Caco-2 (cell line): ENCODE measurements at places on chromosomes 4 and X. TPM values are rescaled to one million over a fixed set of nuclear protein-coding genes. Genes with fewer than 3 reads are reported as not detected.
A peak's percentile ranks its signal among the peaks of the same experiment; 100 is the strongest.

PABPC4L gene
- not detected in 2 replicates for total RNA-seq

UGT8 gene
- total RNA-seq: 11.9 and 14.8 TPM in 2 replicates

GPRASP2 gene
- 1.9 and 2.7 TPM in 2 replicates for total RNA-seq

DNA sequence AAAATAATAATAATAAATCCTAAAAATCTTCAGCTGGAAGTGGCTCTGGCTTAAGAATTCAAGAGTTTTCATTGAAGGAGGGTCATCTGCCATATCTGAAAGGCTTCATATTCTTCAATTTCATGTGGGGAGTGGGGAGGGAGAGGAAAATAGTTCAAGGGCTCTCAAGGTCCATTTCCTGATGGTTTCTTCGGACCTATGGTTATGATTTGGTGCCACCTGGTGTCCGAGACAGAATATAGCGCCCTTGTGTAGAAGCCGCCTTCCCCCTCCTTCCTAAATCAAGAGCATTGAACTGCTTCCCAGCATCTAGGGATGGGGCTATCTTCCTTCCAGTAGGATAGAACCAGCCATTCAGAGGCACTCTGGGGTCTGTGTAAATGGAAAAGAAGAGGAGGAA is 34.3 kb downstream of the NLGN3 start:
- DNase-seq: peak; percentile 59

- DNase-seq: no peak
Measured at GRCh38 chrX:78945186-78945912, at the start of gene P2RY10. Gene P2RY10 (plus strand): TSS chrX:78945391. CDS start chrX:78960521, 15,130 bp downstream.

FAM9C gene
- not detected in 2 replicates for total RNA-seq

- DNase-seq: no peak
Measured at GRCh38 chrX:145727476-145727875, 90.2 kb upstream of the SLITRK2 start.

KLHL5 gene
- total RNA-seq: 74.6 and 96.5 TPM in 2 replicates

TEX13C gene
- total RNA-seq: not detected in 2 replicates

GRCh38 chr4:78056265-78057129 is 626 bp upstream of the FRAS1 start:
- DNase-seq: peak; percentile 76

GRCh38 chr4:37138789-37139188 is 105.8 kb upstream of the NWD2 start:
- no peak for DNase-seq

DNA sequence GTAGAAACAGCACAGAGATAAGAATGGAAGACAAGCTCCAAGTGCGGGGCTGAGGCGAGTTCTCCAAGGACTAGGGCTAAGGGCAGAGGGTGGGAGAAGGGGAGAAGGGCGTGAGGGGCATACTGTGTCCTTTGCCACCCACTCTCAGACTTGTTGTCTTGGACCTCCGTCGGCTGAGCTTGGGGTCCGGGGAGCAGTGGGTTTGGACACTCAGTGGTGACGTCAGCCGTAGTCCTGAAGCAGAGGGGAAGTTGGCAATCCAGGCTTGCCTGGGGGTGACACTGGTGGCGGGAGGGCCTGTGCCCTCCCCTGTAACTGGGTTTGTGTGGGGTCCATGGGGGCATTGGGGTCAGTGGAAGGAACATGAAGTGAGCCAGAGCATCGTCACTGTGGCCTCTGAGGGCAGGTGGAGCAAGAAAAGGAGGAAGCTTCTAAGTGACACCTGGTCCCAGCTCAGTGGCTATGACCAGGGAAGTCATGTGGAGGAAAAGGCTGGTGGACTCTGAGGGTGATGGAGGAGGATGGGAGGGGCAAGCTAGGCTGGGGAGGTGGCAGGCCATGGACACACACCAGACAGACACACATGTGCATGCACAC is 17.6 kb downstream of the CD99 start:
- no peak for DNase-seq

- no peak for DNase-seq
Measured at GRCh38 chrX:82848111-82848510, 660.0 kb upstream of the POU3F4 start.

GRCh38 chr4:26959654-26960047 is 99.0 kb downstream of the STIM2 start:
- no peak for DNase-seq

DNA sequence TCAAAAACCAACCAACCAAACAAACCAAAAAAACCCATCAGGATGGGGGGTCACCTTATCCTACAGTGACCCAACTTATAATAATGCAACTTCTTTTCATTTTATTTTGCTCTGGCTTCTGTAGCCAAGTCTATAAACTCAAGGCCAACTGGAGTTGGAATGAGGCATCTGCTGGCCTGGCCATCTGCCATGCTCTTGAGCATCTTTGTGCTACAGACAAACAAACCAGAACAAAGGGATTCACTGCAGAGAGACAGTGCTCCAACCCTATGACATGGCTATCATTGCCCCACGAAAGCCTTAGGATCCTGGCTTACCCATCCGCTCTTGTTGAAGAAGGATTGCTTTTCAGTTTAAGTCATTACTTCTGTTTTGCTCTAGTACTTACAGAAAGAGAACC is 49.2 kb upstream of the SCRG1 start:
- DNase-seq: no peak

DNA sequence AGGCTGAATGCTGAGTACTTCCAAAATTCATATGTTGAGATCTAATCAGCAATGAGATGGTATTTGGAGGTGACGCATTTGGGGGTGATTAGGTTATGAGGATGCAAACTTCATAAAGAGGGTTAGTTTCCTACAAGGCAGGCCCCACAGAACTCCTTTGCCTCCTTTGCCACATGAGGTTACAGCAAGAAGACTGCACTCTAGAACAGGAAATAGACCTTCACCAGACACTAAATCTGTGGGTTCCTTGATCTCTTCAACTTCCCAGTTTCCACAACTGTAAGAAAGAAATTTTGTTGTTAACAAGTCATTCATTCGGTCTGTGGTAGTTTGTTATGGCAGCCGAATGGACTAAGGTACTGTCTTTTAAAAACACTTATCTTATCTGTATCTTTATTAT is 681.9 kb upstream of the HS3ST1 start:
- DNase-seq: no peak

- DNase-seq: no peak
Measured at GRCh38 chrX:50003467-50003866, 81.1 kb downstream of the CLCN5 start.

DNA sequence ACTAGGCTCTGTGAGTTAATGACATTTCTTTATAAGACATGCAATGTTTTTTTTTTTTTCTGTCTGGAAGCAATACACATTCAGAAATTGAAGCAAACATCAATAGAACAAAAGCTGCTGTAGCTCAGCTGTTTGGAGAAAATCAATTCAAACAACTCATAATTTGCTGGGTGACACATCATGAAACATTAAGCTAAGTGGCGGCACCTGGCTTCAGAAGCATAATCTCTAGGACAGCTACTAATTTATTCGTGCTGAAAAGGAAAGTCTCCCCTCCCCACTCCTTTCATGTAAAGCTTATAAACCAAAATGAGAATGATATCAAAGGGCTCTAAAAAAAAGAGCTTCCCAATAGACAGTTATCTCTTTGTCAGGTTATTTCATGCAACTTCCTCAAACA is 73.9 kb downstream of the LUZP4 start:
- DNase-seq: no peak

- no peak for DNase-seq
Measured at GRCh38 chr4:100340512-100341485, 150.5 kb upstream of the DDIT4L start.

DNA sequence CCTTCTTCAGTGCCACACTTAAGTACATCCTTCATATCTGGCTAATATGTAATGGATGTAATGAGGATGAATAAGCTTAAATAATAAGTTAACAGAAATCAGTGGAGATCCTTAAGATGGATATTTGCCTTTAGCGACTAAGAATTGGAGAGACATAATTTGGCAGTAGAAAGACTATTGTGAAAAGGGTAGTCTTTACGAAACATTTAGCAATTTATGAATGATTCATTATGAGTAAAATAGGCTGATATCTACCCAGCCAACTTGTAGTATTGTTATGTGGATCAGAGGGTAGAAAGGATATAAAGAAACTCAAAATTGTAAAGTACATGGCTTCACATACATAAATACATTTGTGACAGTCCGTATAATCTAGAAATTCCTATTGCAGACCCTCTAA is 2371.8 kb downstream of the PCDH7 start:
- DNase-seq: no peak

FGFR3 gene
- 112 and 132 TPM in 2 replicates for total RNA-seq

CRLF2 gene
- total RNA-seq: not detected in 2 replicates

OTC gene
- total RNA-seq: not detected in 2 replicates

GRCh38 chr4:97394653-97395052 is 748.6 kb downstream of the STPG2 start:
- no peak for DNase-seq

DNA sequence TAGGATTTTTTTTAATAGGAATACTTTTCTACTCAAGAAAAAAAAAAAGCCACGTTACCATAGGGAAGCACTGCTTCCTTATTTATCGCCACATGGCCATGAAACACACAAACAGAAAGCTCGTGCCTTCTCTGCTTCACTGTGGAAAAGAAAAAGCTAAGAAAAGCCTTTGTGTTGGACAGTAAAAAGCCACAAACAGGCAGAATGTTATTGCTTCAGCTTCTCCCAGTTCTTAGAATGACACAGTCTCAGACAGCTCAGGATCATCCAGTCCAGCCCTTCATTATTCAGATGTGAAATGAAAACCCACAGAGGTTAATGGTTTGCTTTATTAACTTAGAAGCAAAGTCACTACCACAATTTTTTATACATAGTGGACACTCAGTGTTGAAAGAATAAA is 181.6 kb upstream of the NOCT start:
- no peak for DNase-seq

DNA sequence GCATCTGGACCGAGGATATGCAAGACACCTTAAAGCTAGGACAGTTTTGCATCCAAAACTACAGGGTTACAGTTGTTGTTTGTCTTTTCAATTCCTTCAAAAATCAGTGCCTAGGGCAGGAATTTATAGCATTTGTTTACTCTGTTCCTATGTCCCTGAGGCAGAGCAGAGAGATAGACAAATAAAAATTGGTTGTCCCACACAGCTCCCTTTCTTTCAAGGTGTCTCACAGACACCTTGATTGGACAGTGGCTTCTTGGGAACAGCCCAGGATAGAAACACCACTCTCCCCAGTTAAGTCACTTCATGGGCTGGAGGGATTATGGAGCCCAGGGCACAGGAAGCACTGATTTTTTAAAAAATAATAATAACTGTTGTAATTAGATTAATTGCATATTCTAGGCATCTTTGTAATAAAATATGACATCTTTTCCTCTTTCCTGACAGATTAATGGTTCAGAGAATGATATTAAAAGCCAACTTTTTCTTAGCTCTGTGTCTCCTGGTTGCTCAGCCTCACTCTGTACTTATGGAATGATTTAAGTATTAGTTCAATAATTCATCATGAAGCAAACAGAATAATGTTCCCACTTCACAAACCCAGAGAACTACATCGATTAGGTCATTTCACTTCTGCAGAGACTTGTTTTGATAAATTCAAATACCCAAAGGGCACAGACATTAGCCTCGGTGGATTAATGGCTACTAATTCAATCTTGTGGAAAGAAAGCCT is 8.2 kb downstream of the MAGEB17 start:
- no peak for DNase-seq

PDZD4 gene
- 1.3 and 1.8 TPM in 2 replicates for total RNA-seq

- DNase-seq: no peak
Measured at GRCh38 chr4:119667802-119668201, 39.2 kb upstream of the PDE5A start.

TCEAL7 gene
- total RNA-seq: not detected in 2 replicates

- DNase-seq: no peak
Measured at GRCh38 chrX:68832516-68833447, 4.0 kb downstream of the EFNB1 start.

- DNase-seq: no peak
Measured at GRCh38 chrX:24643116-24643515, 4.0 kb downstream of the PCYT1B start.

FAM47A gene
- total RNA-seq: not detected in 2 replicates

IL2 gene
- total RNA-seq: not detected in 2 replicates

DNA sequence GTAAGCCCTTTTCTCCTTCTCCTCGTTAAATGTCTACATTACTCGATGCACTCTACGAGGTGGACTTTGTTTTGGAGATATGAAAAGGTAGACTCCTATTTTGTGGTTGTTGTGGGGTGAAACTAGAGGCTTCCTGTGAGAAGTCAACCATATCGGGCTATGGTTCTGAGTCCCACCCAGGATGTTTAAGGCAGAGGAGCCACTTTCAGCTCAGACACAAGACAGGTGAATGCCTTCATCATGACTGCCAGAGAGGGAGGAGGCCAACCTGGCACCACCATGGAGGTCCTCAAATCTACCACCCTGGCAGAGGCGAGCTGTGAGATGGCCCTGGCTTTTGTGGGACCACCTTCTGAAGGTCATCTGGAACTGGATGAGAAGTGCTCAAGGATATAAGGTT is 154.4 kb upstream of the KLF3 start:
- DNase-seq: no peak

DNA sequence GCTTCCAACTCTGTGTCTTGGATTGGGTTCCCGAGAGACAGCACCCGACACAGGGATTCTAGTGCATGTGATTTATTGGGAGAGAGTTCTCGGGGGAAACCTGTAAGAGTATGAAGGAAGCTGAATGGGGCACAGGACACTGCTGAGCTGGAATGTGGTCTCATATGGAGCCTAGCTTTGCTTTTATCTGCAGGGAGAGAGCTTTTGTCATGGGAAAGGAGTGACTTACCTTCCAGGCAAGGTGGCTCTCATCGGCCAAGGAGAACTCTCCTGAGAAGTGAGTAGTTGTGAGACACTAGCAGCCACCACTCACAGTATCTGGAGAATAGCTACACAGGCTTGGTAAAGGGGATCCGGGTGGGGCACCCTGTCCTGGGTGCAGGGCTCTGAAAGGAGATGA is 124.5 kb downstream of the NHS start:
- DNase-seq: no peak

FRYL gene
- 27.4 and 40.5 TPM in 2 replicates for total RNA-seq

FAAH2 gene
- 7.7 and 7.8 TPM in 2 replicates for total RNA-seq

EMD gene
- 67.2 and 70.1 TPM in 2 replicates for total RNA-seq

DNA sequence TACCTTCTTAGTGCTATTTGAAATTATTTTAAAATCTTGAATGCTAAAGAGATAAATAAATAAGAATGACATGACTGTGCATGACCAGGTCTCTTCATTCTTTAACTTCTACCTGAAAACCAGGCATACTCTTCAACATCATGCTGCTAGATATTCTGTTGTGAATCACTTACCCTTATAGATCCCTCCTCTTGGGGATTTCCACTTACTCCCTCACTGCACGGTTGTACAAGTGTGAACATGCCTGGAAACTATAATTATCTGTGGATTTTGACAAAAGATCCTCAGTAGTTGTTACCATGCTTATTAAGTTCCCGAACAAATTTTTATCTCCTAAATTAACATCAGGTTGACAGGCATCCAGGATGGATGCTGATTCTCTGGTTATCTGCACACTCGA is 54.3 kb downstream of the ADGRL3 start:
- DNase-seq: no peak

GRCh38 chrX:1334854-1335253 is 1.7 kb upstream of the IL3RA start:
- DNase-seq: no peak

GRCh38 chr4:139455126-139455538 is 1.2 kb downstream of the RAB33B start:
- DNase-seq: no peak
